Activated T-helper 9 cell treated with anti-CD3 and anti-CD28 coated beads, Interleukin-2, amount 50 U/mL, for 16 hours (primary cell): ENCODE measurements at places on chromosomes 1 and 21.

GRCh38 chr1:234628089-234628488 is 18.1 kb upstream of the IRF2BP2 start:
- DNase-seq, result no peak

DNA sequence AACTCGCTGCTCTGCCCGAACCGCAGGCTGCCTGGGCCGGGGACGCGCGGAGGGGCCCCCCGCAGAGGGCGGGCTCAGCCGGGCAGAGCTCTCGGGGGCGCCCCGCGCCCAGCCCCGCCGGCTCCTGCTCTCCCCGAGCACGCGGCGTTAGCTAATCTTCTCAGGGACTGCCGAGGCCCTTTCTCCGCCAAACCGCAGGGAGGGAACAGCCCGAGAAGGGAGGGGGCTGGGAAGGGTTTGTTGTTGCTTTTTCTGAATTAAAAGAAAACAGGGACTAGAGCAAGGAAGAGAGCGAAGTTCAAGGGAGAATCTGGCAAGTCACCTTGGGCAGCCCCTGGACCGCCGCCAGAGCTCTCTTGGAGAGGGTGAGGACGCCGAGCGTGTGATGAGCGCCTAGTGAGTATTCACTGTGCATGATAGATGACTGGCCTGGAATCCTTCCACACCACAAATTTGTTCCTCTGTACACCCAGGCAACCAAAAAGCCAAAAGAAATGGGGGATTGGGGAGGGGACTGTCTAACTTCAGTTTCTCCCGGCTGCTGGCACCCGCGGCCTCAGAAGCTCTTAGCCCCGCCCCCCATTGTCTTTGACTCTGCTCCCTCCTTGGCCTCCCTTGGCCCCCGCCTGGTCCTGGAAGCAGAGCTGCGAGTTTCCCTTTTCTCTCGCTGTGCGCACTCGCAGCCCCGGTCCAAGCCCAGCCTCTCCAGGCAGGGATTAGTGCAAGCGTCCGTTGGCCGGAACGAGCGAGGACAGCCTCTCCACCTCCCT is 19.7 kb upstream of the LMX1A start:
- no peak for DNase-seq

DNA sequence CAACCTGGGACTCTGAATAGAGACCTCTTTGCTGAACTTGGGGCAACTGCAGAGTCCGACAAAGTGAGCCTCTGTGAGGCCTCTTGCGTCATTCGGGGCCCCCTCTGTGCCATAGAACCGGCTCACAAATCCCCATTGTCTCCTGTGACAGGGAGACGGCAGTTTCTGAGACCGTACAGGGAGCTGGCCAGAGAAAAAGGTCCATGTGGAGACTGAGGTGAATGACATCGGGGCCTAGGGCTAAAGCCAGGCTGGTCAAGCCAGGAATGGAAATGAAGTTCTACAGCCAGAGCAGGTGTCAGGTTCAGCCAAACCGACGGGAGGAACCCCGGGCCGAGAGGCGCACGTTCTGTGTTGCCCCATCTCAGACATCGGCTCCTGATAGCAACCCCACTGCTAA is 37.1 kb upstream of the TRIM67 start:
- DNase-seq, result no peak

- no peak for DNase-seq
Measured at GRCh38 chr1:184743062-184743756, 11.4 kb downstream of the EDEM3 start.

- no peak for DNase-seq
Measured at GRCh38 chr1:74775735-74776134, 42.8 kb downstream of the TYW3 start.

GRCh38 chr1:200392625-200393185 is 17.1 kb downstream of the ZNF281 start:
- no peak for DNase-seq

DNA sequence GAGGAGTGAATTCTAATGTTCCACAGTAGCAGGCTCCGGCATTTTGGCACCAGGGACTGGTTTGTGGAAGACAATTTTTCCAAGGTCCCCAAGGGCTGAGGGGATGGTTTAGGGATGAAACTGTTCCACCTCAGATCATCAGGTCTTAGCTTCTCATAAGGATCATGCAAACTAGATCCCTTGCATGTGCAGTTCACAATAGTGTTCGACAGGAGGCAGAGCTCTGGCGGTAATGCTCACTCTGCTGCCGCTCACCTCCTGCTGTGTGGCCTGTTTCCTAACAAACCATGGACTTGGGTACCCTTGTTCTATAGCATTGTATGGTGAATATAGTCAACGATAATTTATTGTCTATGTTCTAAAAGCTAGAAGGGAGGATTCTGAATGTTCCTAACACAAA is 16.6 kb downstream of the CRNN start:
- DNase-seq, result no peak
